Right forelimb (tissue), 1 donor: ENCODE measurements at places on chromosomes 3 and 15.
A peak's percentile ranks its signal among the peaks of the same experiment; 100 is the strongest.

- no peak for DNase-seq
Measured at GRCh38 chr15:61426466-61426865, 197.4 kb upstream of the RORA start.

- DNase-seq, result no peak
Measured at GRCh38 chr15:51621155-51621765, 1.3 kb downstream of the DMXL2 start.

DNA sequence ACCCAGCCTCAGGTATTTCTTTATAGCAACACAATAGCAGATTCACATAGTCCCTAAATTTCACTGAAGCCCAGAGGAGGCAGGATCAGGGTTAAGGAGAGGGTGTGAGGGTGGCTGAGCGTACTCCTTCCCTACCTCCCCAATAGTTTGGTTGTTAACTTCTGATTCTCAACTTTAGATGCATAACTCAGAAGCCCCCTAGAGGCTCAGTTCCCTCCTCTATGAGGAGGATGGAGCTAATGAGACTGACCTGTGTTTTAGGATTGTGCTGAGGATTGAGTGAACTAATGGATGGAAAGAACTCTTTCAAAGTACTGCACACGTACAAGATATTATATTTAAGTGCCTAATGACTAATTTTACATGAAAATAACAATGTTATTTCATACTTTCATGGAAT is 249.3 kb upstream of the SOX14 start:
- no peak for DNase-seq

GRCh38 chr3:128923576-128923975 is 44.2 kb downstream of the ACAD9 start:
- DNase-seq, result no peak

GRCh38 chr3:119762876-119763275 is 19.0 kb upstream of the NR1I2 start:
- no peak for DNase-seq

DNA sequence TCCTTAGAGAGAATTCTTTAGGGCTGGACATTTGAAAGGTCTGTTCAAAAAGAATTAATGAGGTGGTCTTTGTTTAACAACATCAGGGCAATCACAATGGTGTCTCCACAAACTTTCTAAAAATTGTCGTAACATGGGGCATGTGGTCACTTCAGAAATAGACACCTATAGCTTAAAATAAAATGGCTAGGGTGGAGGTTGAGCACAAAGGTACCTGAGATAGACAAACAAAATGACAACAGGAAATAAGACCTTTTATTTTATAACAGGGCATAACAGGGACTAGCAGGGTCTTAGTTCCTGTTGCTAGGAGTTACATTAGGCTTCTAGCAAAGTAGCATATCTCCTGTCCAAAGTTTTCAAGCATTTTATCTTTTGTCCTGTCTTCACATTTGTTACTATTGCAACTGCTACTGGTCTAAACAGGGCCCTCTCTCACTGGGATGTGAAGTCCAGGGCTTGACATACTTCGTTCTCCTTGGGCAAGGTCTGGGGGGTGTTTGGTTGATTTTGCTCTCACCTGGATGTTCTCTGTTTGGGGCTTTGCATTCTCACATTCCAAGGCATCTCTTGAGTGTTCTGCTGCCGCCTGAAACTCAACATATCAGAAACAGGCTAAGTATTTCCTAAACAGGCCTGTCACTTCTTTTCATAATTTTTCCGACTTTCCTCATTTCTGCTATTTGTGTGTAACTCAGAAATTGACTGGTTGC is 3.0 kb downstream of the GCSAM start:
- no peak for DNase-seq

GRCh38 chr15:85825719-85826118 is 31.0 kb upstream of the KLHL25 start:
- no peak for DNase-seq

DNA sequence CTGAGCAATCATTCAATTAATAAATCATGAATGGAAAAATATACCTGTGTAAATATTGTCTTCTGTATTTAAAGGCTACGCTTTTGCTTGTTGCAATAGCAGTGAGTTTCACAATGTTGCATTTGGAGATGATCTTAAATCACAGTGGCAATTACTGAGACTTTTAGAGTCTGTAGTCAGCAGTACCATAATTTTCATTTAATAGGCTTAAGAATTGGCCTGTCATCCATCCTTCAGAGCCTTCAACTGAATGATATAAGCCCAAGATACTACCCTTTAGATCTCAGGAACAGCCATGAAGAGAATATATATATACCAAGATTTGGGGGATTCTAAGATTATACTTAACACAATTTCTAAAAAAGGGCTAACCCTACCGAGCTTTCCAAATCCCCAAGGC is 458.1 kb downstream of the GBE1 start:
- no peak for DNase-seq

DNA sequence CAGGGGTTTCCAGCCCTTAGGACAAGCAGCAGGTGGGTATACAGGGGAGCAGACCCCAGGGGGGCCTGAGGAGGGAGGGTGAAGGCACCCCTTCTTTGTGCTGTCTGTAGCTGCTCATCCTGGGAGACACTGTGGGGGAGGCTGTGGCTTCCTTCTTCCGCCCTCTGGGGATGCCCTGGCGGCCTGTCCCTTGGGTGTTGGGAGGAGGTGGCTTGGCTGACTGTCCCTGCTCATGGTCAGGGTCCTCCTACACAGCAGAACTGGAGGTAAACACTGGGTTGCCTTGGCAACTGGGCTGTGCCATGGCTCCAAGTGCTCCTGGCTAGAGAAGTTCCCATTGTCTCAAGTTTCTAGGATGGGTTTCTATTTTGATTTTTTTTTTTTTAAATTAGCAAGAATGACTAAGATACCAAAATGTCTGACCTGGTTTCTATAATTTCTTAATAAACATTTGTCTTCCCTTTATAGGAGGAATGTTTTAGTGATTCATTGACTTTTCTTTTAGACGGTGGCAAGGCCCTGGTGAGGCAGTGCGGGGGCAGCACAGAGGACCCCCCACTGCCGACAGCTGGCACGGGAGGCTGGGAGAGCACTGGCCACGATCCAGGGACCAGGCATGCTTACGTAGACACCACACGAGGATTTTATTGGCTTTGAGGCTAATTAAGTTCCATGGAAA is 12.4 kb downstream of the KLF13 start:
- no peak for DNase-seq

DNA sequence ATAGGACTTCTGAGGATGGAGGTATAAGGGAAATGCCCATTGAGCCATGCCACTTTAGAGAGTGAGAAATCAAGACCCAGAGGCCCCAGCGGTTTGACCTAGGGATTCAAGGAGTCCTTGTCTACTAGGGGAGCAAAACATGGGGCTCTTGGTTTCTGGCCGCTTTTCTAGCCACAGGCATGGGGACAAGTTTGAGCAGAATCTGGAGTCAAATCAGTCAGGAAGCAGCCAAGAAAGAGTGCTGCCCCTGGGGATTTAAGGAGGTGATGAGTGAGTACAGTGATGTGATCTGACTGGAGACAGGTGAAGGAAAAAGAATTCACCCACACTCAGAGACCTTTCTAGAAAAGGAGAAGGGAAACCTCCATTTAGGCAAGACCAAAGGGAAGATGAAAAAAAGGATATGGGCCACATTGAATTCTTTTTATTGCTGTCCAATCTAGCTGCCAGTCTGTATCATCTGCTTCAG is 244.0 kb upstream of the TBC1D5 start:
- no peak for DNase-seq

DNA sequence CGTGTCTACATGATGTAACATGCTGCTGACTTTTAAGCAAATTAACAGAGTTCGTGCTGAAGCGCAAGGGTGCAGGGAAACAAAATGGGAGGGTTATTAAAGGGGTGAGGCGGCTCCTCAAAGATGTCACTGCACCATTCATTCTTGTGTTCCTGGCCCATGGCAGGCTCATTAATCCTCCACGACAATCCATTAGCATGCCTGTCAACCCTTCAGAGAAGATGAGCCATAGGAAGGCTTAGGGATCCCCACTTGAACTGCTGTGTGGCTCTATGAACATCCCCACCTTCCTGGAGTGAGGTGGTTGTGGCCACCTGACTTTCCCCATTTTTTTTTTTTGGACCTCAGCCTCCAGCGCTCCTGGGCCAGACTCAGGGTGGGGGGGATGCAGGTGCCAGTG is 45.8 kb downstream of the IGF1R start:
- no peak for DNase-seq

- no peak for DNase-seq
Measured at GRCh38 chr15:76286271-76286879, 24.9 kb downstream of the ETFA start.

- DNase-seq, result no peak
Measured at GRCh38 chr3:169772305-169772896, 795 bp upstream of the MYNN start.

DNA sequence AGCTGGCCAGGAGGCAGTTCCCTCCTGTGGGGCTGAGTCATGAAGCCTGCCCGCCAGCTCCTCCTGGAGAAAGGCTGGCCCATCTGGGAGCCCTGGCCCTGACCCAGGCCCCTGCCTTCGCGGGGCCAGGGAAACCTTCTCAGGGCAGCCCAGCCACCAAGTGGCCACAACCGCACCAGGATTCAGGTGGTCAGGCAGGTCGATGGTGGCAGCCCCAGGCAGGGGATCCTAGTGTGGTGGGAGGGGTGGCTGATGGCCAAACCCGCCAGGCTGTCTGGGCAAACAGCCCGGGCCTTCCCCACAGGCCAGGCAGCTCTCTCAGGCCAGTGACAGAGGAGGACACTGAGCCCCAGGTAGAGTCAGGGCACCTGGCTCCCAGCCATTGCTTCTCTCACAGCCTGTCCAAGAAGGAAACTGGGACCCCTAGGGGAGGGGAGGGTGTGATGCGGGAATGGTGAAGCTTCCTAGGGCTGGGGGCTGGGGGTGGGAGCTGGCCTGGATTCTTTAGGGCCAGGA is 1.2 kb downstream of the TWF2 start:
- no peak for DNase-seq

- no peak for DNase-seq
Measured at GRCh38 chr15:54640873-54641272, 555.9 kb downstream of the RSL24D1 start.

GRCh38 chr3:119316313-119316670 is 22.1 kb downstream of the ARHGAP31 start:
- no peak for DNase-seq

GRCh38 chr15:83935774-83936173 is 281.9 kb downstream of the ADAMTSL3 start:
- no peak for DNase-seq

DNA sequence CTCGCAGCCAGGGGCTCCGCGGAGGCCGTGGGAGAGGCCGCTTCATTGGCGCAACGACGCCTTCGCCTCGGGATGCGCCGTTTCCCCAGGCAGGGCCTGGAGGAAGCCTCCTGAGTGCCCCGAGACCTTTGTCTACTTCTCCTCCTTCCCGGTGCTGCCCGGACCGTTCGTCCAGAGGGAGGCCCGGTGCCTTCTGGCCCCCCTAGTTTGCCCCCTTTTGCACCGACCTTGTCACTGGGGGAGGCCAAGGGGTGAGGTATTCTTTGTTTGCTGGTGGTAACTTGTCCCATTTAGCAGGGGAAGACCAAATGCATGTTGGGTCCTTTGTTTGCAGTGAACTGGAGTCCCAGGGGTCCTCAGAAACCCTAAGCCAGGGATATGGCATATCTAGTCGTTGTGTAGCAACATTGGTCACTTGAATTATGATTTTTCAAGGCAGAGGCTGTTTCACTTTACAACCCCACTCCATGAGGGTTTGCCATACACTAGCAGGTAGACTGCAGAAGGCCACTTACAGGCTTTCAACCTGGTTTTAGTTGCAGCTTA is 615 bp downstream of the DHX30 start:
- DNase-seq, result no peak

DNA sequence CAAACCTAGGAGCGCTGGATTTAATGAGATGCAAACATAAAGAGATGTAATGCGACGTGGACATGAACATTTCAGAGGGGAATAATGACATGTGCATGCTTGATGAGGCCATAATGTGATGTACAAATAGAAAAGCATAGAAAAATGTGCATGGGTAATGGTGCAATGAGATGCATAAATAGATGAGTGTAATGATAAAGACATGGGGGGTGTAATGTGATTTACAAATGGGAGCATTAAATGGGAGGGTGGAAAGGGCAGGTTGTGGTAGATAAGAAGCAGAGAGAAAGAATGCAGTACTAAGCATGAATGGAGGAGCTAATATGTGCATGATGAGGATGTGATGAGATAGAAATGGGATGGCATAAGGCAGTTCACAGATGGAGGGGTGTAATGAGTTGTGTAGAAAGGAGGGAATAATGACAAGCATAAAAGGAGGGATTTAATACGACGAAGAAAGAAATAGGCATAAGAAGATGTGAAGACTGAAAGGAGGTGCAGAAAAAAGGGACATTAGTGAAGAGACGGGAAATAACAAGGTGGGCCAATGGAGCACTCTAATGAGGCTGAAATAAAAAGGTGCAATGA is 137.5 kb upstream of the CCNL1 start:
- no peak for DNase-seq

- peak; percentile 52 for DNase-seq
Measured at GRCh38 chr3:130480736-130481135, 36.2 kb upstream of the COL6A6 start.

DNA sequence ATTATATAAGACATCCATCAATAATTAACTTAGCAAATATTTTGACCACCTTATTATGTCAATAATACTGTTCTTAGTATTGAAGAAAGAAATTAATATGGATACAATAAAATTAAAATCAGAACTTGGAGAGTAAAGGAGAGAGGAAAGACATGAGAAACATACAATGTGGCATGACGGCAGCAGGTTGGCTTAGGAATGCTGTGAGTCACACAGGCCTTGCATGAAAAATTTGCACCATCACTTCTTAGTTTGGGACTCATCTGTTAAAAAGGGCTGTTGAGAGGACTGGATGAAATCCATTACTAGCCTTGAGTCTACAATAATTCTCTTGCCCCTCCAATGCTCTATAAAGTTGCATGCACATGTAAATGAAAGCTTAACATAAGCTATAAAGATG is 880.8 kb downstream of the ROBO1 start:
- no peak for DNase-seq

- DNase-seq, result no peak
Measured at GRCh38 chr3:188111002-188111584, 42.9 kb upstream of the LPP start.

DNA sequence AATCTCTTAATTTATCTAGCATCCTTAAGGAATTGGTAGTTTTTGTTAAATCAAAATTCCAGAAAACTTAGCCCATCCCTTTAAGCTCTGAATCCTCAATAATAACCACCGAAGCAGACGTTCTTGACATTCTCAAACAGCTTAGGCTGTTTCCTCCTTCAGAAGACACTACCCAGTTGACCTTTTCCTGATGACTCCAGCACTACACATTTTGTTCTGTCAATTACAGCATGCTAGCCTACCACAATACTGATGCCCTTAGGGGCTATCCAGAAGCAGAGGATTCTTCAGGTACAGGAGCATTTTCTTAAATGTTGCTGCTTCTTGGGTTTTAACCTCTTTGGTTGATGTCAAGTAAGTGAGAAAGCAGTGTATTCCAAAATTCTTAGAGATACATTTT is 33.4 kb downstream of the ETV5 start:
- DNase-seq, result no peak

DNA sequence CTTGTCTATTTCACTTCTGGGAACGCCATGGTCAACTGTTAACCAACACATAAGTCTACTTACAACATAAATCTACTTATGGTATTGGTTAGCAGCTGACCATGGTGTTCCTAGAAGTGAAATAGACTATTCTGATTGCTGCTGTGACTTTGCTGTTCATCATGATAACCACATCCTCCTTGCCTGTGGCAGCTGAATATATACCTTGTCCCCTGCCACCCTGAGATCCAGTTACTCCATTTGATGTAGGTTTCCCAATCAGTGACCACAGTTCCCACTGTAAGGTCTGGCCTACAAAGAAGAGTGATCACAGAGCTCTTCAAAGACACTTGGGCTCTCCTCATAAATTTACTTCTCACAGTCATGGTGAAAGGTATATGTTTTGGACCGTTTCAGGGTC is 66.8 kb upstream of the ALDH1A3 start:
- no peak for DNase-seq

GRCh38 chr3:169578381-169579024 is 85.0 kb downstream of the MECOM start:
- no peak for DNase-seq
